Right renal cortex interstitium (tissue), 3 donors: ENCODE measurements at places on chromosomes 7 and 10.

- no peak for DNase-seq
These were observed 103.0 kb upstream of the LSM8 start for GRCh38 chr7:118080947-118081346.

- DNase-seq = peak; percentile 71
These were observed 95.7 kb upstream of the PALS2 start for GRCh38 chr7:24477398-24478136.

- no peak for DNase-seq
These were observed 712.2 kb upstream of the GALNT17 start for GRCh38 chr7:70419526-70420380.

DNA sequence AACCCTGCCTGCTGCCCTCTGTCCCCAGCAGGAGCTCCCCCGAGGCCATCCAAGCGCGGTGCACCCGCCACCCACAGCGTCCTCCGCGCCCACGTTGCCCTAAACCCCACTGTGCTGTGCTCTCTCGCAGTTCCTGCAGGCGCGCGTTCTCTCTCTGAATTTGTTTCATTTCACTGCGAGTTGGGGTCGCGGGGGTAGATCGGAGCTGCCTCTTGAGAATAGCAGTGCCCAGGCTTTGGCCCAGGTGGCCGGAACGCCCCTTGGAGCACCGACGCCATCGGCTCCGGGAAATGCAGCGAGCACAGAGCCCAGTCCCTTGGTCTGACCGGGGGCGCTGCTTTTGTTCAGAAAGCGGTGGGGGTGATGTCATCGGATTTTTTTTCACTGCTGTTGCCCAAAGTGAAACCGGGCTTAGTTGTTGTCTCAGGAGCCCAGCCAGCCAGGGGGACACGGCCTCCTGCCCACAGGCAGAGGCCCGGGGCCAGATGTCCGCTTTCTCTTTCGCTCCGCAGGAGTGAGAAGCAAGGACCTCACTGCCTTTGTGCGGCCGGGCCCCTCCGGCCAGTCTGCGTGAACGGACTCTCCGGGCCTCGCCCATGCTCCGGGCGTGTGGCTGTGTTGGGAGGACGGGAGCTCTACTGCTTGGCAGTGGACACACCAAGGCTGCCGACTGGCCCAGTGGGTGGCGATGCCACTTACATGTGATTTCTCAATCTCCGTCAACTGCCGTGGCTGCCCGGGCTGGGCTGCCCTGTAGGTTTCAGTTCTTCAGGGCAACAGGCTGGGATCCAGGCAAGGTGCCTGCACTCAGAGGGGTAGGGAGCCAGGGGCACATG lies 43.1 kb downstream of the FOXK1 start:
- no peak for DNase-seq

DNA sequence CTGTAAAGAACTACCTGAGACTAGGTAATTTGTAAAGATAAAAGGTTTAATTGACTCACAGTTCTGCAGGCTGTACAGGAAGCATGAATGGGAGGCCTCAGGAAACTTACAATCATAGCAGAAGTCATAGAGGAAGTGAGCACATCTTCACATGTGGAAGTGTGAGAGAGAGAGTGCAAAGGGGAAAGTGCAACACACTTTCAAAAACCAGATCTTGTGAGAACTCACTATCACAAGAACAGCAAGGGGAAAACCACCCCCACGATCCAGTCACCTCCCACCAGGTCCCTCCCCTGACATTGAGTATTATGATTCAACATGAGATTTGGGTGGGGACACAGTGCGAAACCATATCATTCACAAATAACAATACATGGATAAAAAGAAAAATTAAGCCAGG lies 24.5 kb downstream of the AVL9 start:
- no peak for DNase-seq

DNA sequence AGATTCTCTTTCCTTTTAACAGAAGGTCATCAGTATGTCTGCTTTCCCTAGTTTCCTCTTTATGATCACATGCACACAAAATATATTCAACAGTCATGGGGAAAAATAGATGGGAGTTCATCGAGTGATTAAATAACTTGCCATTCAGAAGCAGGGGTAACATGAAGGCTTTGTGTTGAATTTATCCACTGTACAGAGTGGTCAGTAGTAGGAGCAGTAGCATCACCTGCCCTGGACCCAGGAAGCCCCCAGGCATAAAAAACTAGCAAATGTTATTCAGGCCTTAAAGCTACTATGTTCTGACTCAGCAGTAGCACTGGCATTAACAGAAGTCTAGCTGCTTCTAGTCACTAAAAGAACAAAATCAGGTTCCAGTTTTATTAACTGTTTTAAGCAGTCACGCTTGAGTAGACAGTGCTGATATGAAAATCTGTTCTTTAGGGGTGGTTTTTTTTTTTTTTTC lies 31.4 kb upstream of the FAM133B start:
- no peak for DNase-seq
